ENCODE measurements at places on chromosomes 4 and X. TPM values are rescaled to one million over a fixed set of nuclear protein-coding genes. Genes with fewer than 3 reads are reported as not detected.

- DNase-seq = no peak
Observed at GRCh38 chrX:148501386-148502066, 1.1 kb downstream of the AFF2 start.

- peak; percentile 19 for DNase-seq
Observed at GRCh38 chrX:43750248-43750676, 94.2 kb downstream of the MAOA start.

USP17L29 gene
- not detected for polyA plus RNA-seq

DNA sequence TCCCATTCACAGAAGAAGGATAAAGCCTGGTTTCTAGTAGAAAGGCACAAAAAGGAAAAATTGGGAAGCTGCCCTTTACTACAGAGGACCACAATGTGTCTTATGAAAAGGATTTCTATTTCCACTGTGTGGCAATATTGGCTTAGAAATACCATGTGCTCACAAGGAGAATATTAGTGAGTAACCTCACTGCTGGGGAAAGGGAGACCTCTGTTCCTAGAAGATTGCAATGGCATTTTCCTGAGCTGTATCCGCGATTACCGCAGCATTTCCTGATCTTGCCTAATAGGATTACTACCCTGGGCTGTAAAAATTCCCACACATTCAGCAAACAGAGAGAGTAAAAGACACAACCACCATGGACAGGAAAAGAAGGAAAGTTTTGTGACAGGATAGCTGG lies 308.8 kb upstream of the TECRL start:
- DNase-seq = no peak

GRCh38 chr4:62618042-62618441 lies 1417.9 kb downstream of the ADGRL3 start:
- no peak for DNase-seq

Data from hindlimb muscle (tissue), 1 donor.